ENCODE measurements at places on chromosomes 2 and 18.

DNA sequence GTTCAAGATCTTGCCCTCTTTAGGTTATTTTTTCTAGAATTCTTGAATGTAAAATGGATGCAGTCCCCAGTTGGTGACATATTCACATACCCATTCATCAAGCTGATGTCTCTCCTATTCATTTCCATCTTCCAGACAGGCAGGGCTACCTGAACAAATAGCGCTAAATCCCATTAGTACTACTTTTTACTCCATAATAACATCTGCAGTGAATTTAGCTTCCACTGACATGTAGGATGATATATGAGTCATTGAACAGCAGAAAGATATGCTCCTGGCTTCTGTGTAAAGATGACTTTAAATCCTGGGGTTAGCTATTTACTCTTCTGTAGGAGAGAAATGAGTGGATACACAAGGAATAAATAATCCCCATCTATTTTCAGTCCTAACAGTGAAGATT is 194.7 kb downstream of the RND3 start:
- no peak for DNase-seq

GRCh38 chr2:136070913-136071312 is 47.0 kb downstream of the CXCR4 start:
- no peak for DNase-seq

- no peak for DNase-seq
These were observed 3.3 kb downstream of the RHBDD1 start for GRCh38 chr2:226839161-226839560.

GRCh38 chr2:219269362-219270054 is 9.7 kb upstream of the DNAJB2 start:
- no peak for DNase-seq

GRCh38 chr2:62334440-62335058 is 138.6 kb downstream of the B3GNT2 start:
- DNase-seq = no peak

GRCh38 chr2:237723602-237724001 is 75.0 kb upstream of the RBM44 start:
- DNase-seq = no peak

GRCh38 chr2:40957508-40957907 is 505.6 kb upstream of the SLC8A1 start:
- no peak for DNase-seq

DNA sequence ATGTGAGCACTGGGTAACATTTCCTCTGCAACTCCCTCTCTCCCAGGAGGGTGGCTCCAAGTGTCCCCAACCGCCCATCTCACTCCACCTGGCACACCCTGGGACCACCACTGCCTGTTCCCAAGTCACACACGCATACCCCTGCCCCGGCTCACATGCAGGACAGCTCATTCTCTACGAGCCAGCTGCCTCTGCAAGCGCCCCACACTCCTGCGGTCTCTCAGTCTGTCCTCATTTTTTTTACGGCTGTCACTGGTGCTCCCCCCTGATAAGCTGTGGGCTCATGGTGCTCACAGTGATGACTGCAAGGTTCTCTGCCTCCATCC is 30.8 kb downstream of the AFG3L2 start:
- no peak for DNase-seq

- no peak for DNase-seq
These were observed 17.2 kb upstream of the ASB18 start for GRCh38 chr2:236281423-236281822.

DNA sequence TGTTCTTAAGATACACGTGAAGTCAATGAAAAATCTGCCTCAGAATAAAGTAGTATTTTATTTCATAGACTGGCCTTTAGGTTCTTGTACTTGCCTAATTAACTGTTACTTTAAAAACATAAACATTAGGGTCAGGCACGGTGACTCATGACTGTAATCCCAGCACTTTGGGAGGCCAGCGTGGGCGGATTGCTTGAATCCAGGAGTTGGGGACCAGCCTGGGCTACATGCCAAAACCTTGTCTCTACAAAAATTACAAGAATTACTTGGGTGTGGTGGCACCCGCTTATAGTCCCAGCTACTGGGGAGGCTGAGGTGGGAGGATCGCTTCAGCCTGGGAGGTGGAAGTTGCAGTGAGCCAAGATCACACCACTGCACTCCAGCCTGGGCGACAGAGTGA is 16.0 kb upstream of the SNORC start:
- no peak for DNase-seq

GRCh38 chr2:128644156-128644555 is 325.5 kb upstream of the HS6ST1 start:
- DNase-seq = no peak

DNA sequence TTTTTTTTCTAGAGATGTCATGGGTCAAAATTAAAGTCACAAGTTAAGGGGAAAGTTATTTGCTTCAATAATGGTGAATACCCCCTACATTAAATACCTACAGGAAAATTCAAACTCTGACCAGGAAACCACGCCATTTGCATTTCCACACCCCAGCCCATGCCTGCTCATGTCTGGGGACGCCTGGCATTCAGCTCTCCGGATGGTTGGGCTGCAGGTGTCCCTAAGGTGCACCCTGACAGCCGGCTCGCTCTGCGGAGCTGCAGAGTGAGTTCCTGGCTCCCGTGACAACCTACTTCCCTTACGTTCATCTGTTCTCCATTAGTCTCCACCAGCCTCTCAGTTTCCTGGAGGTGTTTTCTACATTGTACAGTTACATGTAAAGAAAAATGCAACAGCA is 122.7 kb upstream of the RIOK3 start:
- no peak for DNase-seq

DNA sequence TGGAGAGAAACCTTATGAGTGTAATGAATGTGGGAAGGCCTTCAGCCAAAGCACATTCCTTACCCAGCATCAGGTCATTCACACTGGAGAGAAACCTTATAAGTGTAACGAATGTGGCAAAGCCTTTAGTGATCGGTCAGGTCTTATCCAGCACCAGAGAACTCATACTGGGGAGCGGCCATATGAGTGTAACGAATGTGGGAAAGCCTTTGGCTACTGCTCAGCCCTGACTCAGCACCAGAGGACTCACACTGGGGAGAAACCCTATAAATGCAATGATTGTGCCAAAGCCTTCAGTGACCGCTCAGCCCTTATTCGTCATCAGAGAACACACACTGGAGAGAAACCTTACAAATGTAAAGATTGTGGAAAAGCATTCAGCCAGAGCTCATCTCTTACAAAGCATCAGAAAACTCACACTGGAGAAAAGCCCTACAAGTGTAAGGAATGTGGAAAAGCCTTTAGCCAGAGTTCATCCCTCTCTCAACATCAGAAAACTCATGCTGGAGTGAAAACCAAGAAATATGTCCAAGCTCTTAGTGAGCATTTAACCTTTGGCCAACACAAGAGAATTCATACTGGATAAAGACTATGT is 7.8 kb downstream of the ZNF892 start:
- no peak for DNase-seq

DNA sequence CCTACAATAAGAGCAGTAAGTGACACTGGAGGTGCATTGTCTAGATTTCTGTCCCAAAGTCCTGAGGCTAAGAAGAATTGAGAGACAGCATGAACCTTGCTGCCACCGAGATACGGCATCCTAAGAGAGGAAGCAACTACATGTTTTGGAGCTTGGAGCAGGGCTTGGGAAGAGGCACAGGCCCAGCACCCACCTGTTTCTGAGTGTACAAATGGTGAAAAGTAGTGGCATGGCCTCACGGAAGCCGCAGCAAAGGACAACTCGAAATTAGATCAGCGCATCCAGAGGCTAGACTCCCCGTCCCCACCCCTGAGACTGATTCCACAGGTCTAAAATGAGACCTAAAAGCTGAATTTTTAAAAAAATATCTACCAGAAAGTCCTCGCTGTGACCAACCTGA is 127.5 kb downstream of the PTGR3 start:
- no peak for DNase-seq

GRCh38 chr2:86022661-86023365 is 82.9 kb downstream of the POLR1A start:
- DNase-seq = no peak

- no peak for DNase-seq
These were observed 166.5 kb upstream of the COPS8 start for GRCh38 chr2:236919209-236919608.

DNA sequence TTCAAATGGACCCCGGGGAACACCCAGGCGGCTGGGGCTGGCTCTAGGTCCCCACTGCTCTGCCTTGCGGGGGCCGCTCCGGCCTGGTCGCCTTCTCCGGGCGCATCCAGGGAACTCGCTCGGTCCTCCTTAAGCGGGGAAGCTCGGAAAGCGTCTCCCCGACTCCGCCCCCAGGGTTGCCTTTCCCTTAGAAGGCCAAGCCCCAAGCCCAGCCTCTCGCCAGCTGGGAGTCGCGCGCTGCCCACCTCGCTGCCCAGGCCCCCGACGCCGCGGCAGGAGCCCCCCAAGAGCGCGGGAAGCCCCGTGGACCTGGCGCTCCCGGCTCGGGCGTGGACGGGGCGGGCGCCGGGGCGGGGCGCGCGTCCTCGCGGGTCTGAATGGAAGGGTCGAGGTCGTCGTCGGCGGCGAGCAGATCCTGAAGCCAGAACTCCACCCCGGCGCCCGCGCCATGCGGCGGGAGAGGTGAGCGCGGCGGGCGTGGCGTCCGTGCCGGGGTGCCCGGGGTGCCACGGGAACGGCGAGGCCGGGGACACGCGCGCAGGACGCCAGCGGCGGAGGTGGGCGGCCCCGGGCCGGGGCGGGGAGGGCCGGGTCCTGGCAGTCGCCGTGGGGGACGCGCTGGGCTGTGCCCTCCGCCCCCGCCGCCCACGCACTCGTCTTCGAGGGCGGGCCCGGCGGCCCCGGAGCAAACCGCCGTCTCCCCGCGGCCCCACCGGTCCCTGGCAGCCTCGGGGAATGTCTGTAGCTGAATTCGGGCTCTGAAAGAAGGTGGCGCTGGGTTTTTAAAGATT is at the start of gene BOK:
TSS of gene BOK (plus strand) at position 214 of the 791 bp plus-strand sequence. CDS start 739 bp downstream, outside the sequence.
- DNase-seq = peak; percentile 41

- DNase-seq = no peak
These were observed 182.1 kb downstream of the AFF3 start for GRCh38 chr2:99960291-99960690.

DNA sequence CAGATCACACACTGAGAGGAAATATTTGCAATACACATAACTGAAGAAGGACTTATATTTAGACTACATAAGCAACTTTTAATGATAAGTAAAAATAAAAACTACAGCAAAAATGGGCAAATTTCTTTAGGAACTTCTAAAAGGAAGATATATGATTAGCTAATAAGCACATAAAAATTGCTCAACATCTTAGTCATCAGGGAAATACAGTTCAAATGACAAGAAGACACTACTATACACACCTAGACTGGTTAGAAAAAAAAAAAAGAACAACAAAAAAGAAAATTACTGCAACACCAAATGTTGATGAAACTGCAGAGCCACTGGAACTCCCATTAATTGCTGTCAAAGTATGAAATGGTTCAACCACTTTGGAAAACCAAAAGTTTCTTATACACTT is 1247.5 kb upstream of the ACVR2A start:
- no peak for DNase-seq

DNA sequence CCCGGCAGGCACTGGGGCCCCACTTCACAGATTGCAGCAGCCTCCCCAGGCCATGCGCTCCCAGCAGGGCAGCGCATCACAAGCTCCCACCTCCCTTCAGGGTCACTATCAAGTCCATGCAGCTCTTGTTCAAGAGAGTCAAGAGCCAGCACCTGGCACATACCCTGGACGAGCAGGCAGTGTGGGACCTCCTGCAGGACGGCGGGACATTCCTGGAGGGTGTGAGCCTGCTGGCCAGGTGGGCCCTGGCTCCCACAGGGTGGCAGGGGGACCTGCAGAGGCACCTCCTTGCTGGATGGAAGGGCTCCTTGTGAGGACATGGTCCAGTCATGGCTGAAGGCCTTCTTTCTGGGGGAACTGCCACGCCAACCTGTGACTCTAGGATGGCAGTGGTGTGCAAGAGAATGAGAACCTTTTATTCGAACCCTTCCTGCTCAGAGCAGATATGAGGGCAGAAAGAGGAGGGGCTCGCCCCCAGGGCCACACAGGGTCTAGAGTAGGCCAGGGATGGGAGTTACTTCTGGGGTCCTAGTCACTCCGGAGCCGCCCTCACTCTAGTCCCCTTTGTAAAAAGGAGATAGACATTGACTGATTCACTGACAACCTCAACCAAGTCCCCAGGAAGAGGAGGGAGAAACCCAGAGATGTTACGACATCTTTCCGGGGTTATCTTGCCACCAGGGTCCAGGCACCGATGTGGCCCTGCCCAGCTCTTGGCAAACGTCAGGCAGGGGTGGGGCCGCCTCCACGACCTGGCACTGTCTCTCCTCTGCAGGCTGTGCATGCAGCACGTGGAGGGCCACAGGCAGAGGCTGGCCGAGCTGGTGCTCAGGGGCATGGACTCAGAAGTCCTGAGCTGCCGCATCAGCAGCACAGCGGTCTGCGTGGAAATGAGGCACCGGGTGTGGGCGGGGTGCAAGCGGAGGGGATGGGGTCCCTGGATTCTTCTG is 31.3 kb downstream of the HJURP start:
- DNase-seq = no peak

DNA sequence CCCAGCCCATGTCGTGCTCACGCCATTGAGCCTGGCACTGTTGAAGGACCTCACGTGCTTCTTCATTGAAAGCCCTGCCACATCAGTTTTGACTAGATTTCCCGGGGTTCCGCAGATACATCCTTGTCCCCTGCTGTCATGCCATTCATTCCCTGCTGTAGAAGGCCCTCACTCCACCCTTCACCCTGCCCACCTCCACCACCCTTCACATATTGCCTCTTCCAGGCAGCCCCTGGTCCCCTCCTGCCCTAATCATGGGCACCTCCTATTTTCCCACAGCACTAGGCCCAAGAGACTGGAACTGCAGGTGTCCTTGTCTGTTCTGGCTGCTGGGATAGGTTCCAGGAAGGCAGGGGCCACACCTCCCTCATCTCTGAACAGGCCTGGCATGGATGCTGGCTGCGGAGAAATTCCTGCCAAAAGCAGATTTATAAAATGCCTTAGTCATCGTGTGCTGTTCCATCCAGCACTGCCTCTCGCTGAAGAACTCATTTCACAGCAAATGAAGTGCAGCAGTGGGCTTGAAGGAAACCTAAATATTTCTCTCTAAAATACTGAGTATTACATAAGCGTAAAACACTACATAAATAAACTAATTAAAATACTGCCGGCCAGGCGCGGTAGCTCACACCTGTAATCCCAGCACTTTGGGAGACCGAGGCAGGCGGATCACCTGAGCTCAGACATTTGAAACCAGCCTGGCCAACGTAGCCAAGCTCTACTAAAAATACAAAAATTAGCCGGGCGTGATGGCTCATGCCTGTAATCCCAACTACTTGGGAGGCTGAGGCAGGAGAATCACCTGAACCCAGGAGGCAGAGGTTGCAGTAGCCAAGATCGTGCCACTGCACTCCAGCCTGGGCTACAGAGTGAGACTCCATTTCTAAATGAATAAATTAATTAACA is 38.4 kb downstream of the EIF4E2 start:
- no peak for DNase-seq

All from activated naive CD8-positive, alpha-beta T cell treated with anti-CD3 and anti-CD28 coated beads, Interleukin-2, amount 10 ng/mL, durations not matched to agents 7 days and 5 days (primary cell).